ENCODE measurements at places on chromosomes 6 and 20.
A peak's percentile ranks its signal among the peaks of the same experiment; 100 is the strongest.

DNA sequence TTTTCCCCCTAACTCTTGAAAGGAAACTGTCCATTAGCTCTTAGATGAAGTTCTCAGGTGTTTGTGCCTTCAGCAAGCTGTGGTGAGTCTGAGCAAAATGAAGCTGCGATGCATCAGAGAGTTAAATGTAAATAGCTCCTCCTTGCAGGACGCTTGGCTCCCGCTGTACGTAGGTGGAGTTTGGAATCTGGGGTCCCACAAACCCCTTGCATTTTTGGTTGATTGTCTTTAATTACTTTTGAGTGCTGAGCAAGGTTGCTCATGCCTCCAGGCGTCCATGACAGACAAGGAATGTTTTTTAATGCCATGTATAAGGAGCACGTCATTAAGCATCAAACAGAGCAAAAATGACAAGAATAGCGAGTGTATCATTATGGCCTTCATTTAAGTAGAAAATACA lies 300.5 kb downstream of the TFAP2C start:
- no peak for DNase-seq

DNA sequence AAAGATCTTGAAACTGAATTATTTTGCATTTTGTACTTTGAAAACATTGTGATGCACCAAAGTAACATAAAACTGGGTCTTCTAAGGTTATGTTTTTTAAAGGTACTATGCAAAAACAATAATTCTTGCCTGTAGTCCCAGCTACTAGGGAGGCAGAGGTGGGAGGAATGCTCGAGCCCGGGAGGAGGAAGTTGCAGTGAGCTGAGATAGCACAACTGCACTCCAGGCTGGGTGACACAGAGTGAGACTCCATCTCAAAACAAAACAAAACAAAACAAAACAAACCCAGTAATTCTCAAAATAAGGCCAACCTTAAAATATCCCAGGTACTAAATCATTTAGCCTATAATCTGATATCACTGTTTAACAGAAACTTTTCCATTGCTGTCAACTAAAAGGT lies 269.6 kb downstream of the KHDC1L start:
- DNase-seq: no peak

- no peak for DNase-seq
Observed at GRCh38 chr20:57075603-57076002, 190.8 kb downstream of the BMP7 start.

GRCh38 chr20:23340524-23340923 lies 10.1 kb upstream of the NXT1 start:
- DNase-seq: peak; percentile 75

DNA sequence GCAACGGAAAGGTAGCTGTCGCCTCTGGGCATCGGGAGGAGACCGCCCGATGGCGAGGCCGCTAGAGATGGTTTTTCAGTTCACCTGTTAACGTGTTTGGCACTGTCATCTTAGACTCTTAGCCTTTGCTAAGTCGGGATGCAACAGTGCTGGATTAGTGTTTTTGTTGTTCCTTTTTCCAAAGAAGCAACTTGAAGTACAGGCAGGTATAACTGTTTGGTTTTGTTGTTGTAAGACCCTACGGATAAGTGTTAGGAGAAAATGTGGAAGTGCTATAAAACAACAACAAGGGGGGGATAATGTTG lies 723 bp downstream of the MANEA start:
- DNase-seq: peak; percentile 15

- DNase-seq: no peak
Observed at GRCh38 chr20:63917811-63918210, 22.9 kb downstream of the DNAJC5 start.

DNA sequence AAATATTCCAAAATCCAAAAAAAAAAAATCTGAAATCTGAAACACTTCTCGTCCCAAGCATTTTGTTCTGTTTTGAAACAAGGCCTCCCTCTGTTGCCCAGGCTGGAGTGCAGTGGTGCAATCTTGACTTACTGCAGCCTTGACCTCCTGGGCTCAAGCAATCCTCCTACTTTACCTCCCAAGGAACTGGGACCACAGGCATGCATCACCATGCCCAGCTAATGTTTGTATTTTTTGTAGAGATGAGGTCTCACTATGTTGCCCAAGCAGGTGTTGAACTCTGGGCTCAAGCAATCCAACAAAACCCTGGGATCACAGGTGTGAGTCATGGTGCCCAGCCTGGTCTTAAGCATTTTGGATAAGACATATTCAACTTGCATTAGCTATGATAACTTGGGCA lies 13.6 kb downstream of the SESN1 start:
- no peak for DNase-seq

DNA sequence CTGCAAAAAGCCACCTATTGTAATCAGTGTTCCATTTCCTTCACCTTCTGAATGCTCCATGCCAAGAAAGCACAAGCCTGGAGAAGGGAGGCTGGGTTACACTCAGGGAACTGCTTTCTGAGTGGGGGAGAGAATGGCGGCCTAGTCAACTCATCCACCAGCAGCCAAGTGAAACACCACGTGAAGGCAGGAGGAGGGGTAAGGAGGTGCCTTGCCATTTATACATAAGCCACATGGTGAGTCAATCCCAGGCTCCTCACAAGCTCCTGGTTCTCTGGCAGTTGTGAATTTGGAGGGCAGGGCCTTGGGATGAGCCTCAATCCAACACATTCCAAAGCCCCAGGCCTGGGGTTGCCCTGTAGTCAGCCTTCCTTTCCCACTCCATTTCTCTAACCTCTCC lies 149.4 kb downstream of the CD24 start:
- DNase-seq: no peak

- DNase-seq: no peak
Observed at GRCh38 chr6:99341862-99342455, 7.5 kb downstream of the FAXC start.

GRCh38 chr20:2750491-2751251 lies 49.8 kb downstream of the CPXM1 start:
- DNase-seq: no peak

GRCh38 chr20:33791959-33792597 lies 19.1 kb upstream of the CHMP4B start:
- DNase-seq: peak; percentile 89

DNA sequence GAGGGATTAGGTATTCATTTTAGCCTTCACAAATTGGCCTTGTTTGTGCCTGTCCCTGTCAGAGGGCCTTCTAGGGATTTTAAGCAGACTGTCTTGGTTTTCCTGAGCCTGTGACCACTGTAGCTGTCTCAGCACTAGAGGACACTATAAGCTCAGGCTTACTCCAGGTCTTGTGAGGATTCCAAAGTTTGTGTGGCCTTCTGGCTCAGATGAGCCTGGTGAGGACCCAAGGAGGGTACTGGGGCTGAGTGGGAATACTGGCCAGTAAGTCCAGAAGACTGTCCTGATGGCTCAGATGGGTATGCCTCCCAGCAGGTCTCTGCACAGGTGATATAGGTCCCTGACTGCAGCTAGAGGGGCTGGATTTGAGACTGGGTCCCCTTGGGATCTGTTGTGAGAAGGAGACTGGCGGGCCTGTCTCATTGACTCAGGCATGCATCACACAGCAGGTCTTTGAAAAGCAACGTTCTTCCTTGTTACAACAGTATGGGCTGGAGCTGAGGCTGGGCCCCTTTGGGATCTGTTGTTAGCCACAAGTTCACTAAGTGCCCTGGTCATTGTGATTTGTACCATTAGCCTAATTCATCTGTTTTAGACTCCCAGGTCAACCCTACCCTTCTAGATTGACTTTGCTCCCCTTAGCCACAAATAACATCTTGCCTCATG lies 26.3 kb upstream of the TFB1M start:
- DNase-seq: no peak

DNA sequence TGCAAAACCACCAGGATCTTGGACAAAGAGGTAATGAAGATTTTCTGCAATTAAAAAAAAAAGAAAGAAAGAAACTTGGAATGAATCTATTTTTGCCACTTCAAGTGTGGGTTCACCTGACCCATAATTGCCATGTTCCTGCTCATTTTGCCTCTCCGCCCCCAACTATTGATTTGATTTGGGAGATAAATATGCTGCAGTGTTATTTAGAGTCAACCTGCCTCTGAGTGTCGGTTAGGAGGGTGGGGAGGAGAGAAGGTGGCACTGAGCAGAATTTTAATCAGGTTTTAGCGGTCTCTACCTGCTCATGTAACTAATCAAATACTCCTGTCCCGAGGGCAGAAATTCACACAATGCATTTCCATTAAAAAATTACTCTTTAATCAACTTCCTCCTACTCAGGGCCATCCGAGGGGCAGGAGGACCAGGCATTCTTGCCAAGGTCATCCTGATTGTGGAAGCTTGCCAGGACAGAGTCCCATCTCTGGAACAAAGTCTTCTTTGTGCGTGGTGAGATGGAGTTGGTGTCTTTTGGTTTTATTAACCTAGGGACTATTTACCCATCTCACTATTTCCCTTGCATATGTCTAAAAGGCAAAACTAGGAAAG lies 300.1 kb downstream of the CDH26 start:
- DNase-seq: no peak

DNA sequence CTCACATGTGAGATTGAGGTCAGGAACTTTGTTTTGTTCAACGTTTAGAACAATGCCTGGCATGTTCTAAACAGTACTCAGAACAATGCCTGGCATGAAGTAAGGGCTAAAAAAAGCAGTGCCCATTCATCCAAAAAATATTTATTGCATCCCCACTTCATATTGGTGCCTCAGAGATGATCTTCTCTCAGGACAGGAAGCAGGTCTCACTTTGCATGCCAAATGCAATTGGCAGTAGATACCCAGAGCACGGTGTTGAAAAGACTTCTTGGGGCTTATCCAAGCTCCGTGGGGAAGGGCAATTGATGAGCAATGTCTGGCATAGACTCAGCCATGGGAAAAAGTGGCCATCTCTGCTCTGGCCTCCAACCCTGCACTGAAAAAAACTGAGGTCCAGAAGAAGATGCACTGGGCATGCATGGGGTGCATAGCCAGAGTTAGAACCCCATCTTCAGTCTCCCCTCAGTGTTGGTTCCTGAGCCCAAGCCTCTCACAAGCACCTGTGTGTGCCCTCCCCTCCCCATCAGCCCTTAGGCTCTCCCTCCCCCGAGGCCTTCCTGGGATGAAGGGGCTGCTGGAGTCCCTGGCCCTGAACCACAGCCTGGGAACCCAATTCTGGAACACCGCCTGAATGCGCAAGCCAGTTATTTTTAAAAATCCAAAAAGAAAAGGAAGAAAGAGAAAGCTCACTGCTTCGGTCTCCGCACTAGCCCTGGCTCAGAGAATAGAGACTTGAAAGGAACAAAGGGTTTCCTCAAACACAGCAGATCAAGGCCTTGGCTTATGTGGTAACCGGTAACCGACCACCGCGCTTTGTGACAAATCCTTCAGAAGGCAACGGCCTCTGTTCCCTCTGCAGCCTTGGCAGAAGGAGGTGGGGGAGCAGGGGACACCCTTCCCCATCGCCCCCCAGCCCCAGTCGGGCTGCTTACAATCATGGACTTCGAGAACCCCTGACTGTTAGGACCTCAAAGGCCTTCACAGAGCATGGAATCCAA lies 78.5 kb upstream of the SIRPA start:
- DNase-seq: no peak

- DNase-seq: no peak
Observed at GRCh38 chr20:17281478-17281877, 54.6 kb downstream of the PCSK2 start.

DNA sequence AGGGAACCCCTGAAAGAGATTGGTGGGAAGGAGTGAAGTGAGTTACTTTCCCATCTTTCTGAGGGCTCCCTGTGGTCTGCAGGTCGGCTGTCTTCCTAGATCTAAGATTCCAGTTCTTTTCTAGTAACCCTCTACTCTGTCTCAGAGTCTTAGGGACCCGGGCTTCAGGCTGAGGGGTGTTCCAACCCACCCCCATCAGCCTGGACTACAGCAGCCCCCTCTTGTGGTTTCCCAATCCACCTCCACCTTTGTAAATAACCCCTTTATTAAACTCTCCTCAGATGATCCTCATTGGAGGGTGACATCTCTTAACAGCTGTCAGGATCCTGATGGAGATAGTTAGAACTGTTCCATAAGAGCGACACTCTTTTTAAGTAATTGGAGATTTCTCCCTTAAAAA lies 300.4 kb downstream of the LRFN2 start:
- DNase-seq: no peak

DNA sequence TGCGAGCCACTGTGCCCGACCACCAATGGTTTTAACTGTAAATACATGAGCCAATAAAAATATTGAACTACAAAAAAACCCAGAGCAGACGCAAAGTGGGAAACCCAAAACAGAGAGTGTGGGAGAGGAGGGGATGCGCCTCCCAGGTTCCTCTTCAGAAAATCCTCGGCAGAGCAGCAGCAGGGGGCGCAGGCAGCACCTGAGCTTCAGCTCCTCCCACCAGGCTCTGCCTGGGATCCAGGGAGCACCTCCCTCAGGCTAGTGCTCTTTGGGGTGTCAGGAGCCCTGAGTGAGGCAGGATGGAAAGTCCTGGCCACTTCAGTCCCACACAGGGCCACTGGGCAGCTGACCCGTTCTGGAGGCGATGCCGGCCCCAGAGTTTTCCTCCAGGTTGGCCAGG lies 536.9 kb upstream of the CDH4 start:
- no peak for DNase-seq

DNA sequence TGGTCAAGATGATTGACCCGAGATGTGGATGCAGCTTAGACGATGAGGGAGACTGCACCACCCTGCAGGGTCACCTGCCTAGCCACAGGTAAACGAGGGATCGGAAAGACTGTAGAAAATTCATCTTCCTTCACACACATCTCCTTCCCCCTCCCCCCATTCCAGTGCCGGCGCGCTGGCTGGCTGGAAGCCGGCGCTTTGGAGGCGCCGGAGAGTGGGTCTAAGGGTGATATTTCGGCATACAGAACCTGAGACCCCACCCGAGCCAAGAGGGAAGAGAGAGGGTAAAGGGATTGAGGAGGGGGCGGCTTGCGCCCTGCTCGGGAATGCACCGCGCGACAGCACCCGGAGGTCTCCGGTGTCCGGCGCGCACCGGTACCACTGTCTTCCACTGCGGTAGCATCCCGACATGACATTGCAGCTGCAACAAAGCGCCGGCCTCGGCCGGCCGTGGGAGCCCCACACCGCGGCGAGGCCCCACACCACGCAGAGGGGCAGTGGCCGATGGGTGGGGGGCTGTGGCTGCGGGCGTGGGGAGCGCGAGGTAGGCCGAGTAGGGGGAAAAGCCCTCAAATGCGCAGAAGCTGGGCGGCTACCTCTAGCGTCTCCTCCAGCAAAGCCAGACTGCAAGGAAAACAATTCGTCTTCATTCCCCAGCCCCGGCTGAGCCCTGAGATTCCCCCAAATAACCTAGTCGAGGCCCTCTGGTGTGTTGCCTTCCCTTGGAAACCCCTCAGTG lies 984 bp downstream of the TNFRSF21 start:
- DNase-seq: peak; percentile 36

All from RKO (cell line).